ENCODE measurements at places on chromosomes 7 and 10.

- DNase-seq: no peak
Measured at GRCh38 chr7:2735744-2736143, 47.7 kb downstream of the AMZ1 start.

DNA sequence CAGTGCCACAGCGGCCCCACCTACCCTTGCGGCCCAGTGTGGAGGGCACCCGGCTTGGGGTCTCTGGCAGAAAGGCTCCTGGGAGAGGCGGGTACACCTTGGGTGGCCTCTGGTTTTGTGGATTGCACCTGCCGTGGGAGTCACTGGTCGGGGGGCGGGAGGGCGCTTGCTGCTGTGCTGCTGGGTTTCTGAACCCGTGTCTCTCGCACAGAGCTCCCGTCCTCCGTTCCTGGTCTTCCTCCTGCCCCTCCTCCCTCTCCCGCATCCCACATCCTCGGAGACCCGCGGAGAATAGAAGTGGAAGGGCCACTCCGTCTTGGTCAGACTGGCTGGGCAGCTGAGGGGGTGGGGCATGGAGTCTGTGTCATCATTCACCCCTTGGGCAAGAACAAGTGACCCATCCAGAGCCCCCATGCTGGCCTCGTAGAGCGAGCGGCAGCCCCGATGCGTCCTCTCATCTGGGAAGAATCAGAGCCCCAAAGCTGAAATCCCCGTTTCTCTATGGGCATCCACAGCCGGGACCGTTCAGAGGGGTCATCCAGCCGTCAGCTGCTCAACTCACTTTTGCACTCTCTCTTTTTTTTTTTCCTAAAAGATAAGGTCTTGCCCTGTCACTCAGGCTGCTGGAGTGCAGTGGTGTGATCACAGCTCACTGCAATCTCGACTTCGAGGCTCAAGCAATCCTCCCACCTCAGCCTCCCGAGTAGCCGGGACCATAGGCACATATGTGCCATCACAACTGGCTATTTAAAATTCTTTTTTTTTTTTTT lies 4.0 kb downstream of the MAFK start:
- no peak for DNase-seq

- no peak for DNase-seq
Measured at GRCh38 chr7:102253973-102254370, 32.7 kb upstream of the SH2B2 start.

DNA sequence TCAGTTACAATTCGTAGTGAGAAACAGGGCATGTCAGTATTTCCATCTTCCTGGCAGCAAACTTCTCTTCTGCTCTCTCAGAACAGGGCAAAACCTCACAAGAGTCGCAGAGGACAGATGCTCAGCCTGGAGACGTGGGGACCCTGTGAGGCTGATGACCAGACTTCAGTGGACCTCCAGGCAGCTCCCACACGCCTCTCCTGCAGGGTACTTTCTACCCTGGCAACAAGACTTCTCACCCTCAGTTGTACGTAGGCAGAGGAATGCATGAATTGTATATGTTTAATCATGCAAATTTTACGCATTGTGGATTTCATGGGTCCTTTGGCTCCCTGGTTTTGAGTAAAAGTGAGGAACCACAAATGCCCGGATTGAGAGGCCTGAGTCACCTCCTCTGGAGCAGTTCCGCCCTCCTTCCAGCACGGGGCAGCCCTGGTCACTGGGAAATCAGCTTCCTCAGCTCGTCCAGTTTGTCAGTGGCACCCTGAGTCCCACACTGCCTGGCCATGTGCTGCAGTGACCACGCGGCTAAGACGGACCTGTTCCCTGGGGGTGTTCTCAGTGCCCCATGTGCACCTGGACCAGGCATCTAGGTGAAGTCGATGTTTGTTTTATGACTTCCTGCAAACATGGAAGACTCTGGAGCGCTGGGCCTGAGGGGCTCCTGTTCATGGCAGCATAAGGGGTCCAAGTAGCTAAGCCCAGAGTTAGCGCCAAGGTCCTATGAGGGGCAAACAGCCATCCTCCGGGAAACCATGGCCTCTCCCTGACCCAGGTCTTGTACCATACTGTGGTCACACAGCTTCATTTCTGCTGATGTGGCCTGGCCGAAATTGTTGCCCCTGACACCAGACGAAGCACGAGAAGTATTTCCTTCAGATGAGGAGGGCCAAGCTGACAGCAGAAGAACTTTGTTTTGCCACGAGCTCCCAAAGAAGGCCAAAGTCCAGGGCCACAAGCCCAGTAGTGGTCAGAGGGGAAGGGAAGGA lies 165.1 kb downstream of the TNS3 start:
- DNase-seq: no peak

DNA sequence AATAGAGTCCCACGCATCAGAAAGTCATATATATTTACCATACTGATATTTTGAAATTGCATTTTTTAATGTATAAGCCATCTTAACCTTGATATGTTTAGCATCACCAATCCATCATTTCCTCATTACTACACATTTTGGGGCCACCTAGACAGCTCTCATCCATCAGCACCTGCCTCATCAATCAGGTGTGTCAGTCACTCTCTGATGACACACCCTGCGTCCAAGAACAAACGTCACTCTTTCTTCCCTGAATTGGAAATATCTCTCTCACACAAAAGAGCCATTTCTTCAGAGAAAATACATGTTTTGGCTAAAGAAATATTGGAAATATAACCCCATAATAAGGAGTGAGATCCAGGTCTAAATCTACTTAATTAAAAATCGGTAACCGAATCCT lies 38.9 kb upstream of the RSU1 start:
- DNase-seq: no peak

GRCh38 chr7:67438913-67439505 lies 442.4 kb downstream of the TYW1 start:
- no peak for DNase-seq

GRCh38 chr10:19811540-19811939 lies 4.7 kb upstream of the PLXDC2 start:
- no peak for DNase-seq

DNA sequence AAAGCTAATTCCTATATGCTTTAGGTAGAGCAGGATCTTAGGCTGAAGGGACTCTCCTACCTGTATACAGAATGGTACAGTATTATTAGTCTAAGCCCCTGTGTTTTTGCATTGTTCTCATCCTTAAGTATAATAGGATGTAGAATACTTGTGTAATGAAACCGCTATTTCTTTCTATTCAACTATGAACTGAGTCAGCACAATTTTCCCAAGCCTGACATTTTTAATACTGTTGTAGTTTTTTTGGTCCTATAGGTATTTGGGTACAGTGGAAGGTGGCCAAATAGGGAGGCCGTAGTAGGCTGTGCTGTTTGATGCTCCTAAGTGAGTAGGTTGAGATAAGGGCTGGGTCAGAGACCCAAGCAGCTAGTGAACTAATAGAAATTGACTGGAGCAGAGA lies 205.1 kb downstream of the MACC1 start:
- no peak for DNase-seq
